ENCODE measurements at places on chromosomes 2 and 18. TPM values are rescaled to one million over a fixed set of nuclear protein-coding genes. Genes with fewer than 3 reads are reported as not detected.

Gene AQP12A
- polyA plus RNA-seq: not detected

Gene CAVIN2
- polyA plus RNA-seq: 59.3 TPM

Gene INO80B
- polyA plus RNA-seq: 23.1 TPM

Gene SLC14A1
- polyA plus RNA-seq: 2.5 TPM

Gene CLHC1
- 19.3 TPM for polyA plus RNA-seq

Gene RESP18
- not detected for polyA plus RNA-seq

Gene DLGAP1
- 3.9 TPM for polyA plus RNA-seq

Gene CRYGC
- polyA plus RNA-seq: not detected

Gene TRAPPC8
- polyA plus RNA-seq: 65.7 TPM

Gene GNAL
- polyA plus RNA-seq: 5.1 TPM

Gene DCAF17
- polyA plus RNA-seq: 26.7 TPM

Gene SLC4A3
- polyA plus RNA-seq: 8.2 TPM

DNA sequence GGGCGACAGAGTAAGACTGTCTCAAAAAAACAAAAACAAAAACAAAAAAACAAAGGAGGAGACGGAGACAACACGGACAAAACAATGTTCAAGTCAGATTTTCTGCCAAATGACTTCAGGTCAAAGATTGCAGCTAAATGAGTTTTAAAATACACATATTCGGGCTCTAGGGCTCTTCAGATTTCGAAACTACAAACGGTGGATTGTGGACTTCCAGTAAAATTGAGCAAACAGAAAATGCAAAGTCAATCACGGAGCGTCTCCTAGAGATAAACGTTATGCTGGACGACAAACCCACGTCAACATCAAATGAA, 558 bp downstream of the MRPS5 start:
- peak; percentile 1 for DNase-seq

DNA sequence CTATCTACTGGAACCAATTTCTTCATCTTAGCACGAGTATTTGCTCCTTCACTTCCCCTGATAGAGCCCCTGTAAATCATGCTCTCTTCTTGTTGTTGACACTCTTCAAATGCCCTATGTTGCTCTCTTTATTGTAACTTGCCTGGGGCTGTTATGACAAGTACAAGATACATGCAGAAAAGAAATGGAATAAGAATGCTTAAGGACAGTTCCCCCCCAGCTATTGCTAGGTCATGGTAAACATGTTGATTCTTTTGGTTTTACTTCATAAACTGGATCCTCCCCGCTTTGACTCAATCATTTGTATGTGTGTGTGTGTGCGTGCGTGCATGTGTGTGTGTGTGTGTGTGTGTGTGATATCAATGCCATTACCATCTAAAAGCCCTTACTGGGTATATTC, 368.5 kb upstream of the CNTNAP5 start:
- no peak for DNase-seq

- no peak for DNase-seq
Observed at GRCh38 chr2:222750533-222750932, 79.1 kb downstream of the MOGAT1 start.

DNA sequence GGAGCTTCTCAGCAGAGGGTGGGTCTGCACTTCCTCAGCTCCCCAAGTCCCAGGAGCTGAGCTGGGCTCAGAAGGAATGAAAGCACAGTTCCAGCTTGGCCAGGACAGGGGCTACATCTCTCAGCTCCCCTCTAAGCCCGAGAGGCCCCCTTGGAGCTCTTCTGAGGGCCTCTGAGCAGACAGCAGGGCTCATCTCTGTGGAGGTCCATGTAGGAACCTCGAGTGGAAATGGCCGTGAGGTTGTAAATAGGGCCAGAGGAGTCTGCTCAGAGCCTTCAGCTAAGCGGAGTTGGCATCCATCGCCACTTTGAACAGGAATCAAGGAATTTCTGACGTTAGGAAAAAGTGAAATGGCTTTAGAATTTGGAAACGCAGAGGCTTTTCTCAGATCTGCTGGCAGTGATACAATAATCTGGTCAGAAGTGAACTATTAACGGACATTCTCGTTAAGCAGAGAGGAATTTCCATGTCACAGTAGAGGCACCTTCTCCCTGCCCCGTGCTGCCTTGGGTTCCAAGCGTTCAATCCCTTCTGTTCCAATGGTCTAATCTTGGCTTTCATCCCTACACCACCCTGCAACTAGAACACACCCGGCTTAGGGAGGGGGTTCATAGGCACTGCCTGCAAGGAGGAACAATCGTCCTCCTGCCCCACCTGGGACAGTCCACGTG, 213.9 kb downstream of the NDUFA10 start:
- DNase-seq: no peak

- no peak for DNase-seq
Observed at GRCh38 chr2:237968048-237968862, 1.4 kb downstream of the UBE2F start.

DNA sequence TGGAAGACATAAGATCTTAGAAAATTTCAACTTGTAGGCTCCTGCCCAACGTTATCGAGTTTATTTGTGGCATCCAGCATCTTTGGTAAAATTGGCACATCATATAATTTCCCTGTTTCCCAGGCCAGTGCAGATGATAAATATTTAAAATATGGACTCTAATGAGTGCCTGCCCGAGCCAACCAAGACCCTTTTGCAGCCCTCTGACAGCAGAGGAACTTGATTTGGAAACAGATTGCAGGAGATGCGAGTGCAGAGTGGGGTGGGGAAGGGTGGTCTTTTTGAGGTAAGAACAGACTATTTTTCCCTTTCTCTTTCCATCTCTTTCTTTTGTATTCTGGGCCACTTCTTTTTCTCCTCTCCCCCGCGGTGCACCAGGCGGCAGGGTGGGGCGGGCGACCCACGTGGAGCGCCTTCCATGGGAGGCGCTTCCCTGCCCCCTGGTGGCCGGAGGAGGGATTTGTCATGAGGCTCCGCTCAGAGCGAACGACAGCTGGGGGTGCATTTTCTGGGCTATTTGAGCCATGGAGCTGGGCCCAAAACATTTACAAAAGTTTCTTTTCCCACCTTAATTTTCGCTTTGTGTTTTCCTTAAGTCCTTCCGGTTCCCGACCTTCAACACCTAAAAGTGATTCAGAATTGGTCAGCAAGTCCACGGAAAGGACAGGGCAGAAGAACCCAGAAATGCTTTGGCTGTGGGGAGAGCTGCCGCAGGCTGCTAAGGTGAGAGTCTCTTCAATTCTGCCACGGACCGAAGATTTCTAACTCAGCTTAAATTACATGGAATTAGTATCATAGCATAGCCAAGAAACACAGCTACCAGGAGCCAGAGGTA, 32.7 kb downstream of the LPIN1 start:
- peak; percentile 58 for DNase-seq

DNA sequence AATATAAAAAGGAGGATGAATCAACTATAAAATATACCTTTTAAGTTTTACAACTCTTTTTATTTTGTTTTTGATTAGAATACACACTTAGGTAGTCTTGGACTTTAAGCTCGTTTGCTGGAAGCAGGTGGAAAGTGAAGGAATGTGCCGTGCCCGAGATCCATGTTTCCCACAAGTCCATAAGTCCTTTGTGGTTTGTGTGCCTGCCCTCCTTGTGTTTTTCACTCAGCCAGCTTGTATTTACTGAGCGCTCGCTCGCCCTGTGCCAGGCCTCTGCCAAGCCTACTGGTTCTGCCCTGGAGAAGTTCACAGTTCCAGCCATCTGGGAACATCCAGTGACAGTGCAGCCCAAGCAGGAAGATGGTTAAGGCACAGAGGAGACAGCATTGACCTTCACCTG, 142.6 kb downstream of the MGAT5 start:
- no peak for DNase-seq

DNA sequence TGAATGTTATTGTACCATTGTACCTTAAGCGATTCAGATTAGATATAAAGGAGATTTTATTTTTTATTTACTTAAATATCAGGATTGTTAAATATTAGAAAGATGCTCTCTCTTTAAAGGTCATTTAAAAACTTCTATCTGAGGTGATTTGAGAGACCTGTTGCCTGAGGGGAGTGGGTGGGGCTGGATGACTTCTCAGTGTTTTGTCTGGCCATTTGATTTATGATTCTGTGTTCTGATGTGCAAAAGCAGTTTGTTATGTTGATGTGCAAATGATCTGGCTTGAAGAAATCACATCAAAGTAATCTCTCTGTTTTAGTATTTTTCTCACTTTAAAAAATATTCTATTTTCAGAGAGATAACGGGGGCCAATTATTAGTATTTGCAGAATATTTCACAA, 370.8 kb downstream of the NUP35 start:
- DNase-seq: no peak

GRCh38 chr18:58241026-58241679, 197.1 kb downstream of the NEDD4L start:
- no peak for DNase-seq

- DNase-seq: no peak
Observed at GRCh38 chr2:239268549-239268948, 132.3 kb downstream of the HDAC4 start.

DNA sequence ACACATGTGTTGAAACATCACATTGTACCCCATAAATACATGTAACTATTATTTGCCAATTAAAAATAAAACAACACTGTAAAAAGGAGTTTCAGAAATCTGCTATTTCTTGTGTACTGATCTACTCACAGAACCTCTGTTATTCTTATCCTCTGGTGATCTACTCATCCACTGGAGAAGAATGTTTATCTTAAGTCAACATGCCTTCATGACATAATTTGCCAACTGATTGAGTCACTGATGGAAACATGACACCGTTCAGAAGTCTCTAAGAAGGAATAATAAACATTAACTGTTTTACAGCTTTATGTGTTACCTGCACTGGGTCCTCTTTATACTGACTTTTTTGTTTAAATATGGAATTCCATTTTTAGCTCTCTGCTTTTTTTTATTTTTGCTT, 555.2 kb downstream of the DCDC2C start:
- DNase-seq: no peak

DNA sequence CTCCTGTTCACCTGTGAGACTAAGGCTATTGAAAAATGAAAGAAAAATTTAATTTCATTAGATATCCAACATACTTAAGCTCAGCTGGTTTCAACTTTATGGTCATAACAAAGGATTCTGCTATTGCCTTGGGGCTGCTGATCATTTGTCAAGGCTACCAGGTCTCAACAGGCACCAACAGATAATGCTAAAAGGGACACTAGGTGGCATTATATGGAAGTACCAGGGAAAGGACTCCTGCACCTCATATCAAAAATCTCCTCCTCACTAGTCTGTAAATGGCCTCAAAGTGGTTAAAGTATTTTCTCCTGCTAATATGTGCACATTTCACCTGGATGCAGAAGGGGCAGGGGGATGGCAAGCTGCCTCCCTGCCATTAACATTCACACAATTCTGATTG, 167.9 kb upstream of the REG3A start:
- no peak for DNase-seq

DNA sequence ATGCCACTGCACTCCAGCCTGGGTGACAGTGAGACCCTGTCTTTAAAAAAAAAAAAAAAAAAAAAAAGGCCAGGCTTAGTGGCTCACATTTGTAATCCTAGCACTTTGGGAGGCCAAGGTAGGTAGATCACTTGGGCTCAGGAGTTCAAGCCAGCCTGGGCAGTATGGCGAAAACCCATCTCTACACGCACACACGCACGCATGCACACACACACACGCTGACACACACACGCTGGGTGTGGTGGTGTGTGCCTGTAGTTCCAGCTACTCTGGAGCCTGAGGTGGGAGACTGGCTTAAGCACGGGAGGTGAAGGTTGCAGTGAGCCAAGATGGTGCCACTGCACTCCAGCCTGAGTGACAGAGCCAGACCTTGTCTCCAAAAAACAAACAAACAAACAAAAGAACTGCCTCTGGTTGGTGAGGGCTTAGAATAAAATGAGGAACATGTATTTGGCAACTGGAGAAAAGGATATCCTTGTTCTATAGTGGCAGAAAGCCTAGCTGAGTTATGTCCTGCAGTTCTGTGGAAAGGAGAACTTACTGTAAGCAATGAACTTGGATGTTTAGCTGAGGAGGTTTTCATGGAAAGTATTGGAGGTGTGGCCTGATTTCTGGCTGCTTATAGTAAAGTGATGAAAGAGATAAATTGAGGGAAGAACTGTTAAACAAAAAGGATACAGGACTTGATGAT, 34.0 kb downstream of the HAT1 start:
- DNase-seq: no peak

DNA sequence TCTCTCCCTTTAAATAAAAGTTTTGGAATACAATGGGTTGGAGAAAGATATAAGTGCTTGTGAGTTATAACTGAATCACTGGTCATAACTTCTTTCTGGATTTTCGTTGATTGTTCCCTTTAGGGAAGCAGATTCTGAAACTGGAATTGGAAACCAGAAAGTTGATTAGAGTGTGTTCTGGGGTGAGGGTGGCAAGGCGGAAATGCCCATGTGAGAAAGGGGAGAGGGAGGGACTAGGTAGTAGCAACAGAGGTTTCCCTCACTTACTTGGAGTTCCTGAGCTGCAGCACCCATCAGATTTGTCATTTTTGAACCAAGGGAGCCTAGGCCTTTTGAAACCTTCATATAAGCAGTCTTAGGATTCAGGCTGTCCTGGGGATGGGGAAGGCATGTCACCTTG, 453.4 kb downstream of the KCNJ3 start:
- DNase-seq: no peak

GRCh38 chr2:11370377-11371091, 26.1 kb upstream of the ROCK2 start:
- DNase-seq: no peak

- no peak for DNase-seq
Observed at GRCh38 chr2:241853651-241854341, 4.9 kb downstream of the PDCD1 start.

DNA sequence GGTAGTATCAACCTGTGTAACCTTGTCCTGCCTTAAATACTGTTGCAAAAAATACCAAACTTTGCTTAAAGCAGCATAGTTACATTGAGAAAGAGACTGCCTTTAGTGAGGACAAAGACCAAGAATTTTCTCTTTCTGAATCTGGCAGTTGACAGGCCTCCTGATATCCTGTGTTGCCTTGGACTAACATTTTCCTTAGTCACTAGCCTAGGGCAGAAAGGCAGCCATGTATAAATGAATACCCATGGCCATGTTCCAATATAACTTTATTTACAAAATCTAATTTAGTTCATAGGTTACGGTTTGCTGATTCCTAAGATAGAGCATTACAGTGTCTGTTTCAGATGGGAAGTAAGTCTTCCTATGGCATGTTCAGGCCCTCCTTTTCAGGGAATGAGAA, 895.4 kb downstream of the CNTNAP5 start:
- DNase-seq: no peak

DNA sequence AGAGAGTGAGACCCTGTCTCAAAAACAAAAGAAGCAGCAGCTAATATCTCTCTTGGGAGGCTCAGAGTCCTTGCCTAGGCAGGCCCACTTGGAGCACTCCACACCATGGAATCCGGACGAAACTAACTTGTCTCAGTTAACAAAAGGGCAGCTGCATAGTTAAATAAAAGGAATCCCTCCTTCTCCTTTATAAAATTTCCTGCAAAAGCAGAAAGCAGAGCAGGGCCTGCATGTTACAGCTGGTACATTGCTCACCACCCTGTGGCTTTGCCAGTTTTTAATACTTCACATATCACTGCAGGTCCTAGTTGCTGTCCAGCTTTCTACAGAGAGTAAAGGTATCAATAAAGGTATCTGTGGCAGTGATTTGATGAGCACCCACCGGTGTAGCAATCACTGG, 93.6 kb downstream of the ASAP2 start:
- no peak for DNase-seq

DNA sequence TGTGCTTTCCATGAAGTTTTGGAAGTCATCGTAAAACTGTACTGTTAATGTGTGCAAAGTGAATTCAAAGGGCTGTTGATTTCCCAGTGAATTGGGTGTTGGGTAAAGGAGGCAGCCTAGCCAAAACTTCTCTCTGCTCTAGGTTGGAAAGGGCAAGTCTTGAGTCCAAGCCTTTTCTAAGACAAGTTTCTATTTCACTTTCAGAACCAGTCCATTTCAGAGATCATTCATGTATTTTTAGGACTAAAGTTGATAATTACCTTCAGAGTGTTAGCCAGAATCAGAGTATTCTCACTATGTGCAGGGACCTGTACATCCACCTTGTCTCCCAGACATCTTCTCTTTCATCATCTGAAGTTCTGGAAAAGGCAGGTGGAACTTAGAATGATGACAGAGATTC, 636.1 kb upstream of the KLHL29 start:
- DNase-seq: no peak

Data from right renal pelvis (tissue), 4 donors.